NCI-H69 (cell line): ENCODE measurements at places on chromosomes 7 and 10.

DNA sequence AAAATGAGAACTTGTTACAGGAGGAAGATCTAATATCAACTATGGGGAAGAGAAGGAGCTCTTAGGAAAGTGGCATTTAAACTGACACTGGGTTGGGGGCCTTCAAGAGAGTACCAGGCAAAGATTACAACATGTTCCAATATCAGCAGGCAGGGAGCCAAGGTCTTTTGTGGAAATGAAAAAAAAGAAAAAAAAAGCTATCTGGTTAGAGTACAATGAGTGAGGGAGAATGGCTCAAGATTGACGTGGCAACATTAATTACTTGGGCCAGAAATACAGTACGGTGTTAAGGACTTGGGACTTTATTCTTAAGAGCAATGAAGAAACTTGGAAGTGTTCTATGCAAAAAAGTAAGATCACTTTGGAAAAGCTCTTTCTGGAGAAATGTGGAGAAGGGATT is 132.3 kb upstream of the CDK1 start:
- peak; percentile 17 for DNase-seq

DNA sequence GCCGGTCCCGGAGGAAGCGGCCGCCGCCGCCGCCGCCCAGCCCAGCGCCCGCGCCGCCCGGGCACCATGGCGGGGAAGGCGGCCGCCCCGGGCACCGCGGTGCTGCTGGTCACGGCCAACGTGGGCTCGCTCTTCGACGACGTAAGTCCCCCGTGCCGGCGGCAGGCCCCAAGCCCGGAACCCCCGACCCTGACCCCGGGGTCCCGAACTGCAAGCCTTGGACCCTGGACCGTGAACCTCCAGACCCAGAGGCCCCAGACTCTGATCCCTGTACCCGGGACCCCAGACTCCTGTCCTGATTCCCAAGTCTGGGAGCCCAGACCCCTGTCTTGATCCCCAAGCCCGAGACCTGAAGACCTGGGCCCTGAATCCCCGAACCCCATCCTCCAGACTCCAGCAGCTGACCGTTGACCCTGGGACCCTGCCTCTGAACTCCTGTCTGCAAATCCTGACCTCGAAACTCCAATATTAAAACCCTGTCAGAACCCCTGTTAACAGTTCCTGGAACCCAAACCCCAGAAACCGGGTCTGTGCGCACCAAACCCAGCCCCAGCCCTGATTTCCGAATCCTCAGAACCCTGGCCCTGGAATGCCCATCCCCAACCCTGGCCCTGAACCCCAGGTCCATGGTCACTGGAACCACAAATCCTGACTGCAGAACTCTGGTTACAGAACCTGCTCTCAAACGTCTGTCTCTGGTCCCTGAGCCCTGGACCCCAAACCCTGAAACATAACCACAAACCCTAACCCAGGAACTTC is 623 bp downstream of the INPP5A start:
- no peak for DNase-seq

GRCh38 chr7:131524703-131525102 is 31.7 kb downstream of the PODXL start:
- DNase-seq = no peak

DNA sequence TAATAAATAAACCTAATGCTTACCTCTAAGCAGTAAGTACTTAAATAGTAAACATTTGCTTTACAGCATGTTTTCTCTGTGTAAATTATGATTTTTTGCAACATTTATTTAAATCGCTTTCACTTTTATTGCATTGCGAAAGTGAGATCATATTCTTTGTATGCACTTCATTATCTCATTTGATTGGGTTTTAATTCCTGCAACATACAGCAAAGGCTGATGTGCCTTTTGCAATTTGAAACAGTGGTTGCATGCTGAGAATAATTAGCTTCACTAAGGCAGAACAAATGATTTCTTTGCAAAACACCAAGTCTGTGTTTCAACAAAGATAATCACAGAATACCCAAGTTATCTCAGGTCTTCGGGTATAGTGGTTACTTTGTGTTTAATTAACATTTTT is 16.3 kb upstream of the THSD7A start:
- DNase-seq = peak; percentile 77
